Mucosa of descending colon (tissue), 3 donors: ENCODE measurements at places on chromosomes 7 and 10. TPM values are rescaled to one million over a fixed set of nuclear protein-coding genes. Genes with fewer than 3 reads are reported as not detected.

DNA sequence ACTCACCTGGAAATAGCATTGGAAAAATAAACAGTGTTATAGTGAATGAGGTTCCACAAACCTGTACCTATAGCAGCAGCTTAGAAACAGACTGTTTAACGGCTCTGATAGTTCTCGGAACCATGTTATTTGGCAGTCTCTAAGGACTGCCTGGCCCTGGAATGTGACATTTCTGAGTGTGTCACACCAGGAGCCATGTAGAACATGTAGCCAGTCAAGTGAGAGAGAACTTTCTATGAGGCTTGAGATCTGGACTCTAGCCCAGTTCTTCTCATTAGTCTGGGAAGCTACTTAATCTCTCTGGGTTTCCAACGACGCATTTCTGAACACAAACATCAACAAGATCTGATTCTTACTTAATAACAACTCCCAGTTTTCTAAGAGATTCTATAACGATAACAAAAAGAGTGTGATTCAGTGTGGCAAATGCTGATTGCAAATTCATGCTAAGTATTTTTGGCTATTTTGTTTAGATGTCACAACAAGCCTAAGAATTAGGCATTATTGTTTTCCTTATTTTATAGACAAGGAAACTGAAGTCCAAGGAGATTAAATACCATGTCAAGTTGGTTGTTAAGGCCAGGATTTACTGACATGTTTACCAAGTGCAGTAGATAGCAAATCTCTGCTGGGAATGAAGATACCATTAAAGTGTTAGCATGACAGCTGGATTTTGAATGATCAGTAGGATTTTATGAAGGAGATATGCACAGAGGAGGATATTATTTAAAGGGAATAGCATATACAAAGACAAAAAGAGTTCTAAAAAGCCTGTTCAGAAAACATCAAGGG lies 47.2 kb downstream of the APBB1IP start:
- DNase-seq, result no peak

DNA sequence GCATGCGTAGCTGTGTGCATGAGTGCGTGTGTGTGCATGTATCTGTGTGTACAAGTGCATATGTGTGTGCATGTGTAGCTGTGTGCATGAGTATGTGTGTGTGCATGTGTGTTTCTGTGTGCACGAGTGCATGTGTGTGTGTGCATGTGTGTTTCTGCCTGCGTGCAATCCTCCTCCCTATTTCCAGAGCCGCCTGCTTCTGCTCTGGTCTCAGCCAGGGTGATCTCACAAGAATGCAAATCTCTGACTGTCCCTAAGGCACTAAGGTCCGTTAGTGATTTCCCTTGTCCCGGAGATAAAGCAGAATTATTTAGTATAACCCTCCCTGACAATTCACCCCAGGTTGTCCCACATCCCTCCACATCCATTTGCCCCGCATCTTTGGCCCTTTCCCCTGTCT lies 530.3 kb downstream of the TCERG1L start:
- no peak for DNase-seq

DNA sequence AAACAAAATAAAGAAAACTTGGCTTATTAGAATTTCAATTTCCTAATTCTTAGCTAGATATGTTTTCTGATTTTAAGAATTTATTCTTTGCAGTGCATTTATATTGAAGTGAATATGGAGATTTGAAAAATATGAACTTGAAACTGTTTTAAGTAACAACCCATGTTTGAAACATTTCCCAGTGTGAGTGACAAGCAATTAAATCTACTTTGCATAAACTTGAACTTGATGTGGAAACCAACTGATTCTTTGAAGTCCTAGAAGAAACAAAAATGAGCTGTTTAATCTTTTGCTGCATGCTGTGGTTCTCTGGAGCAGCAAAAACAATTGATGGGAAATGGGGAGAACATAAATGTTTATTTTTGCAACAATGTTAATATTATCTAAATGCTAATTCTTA lies 430.2 kb downstream of the ARL4A start:
- DNase-seq, result no peak

DNA sequence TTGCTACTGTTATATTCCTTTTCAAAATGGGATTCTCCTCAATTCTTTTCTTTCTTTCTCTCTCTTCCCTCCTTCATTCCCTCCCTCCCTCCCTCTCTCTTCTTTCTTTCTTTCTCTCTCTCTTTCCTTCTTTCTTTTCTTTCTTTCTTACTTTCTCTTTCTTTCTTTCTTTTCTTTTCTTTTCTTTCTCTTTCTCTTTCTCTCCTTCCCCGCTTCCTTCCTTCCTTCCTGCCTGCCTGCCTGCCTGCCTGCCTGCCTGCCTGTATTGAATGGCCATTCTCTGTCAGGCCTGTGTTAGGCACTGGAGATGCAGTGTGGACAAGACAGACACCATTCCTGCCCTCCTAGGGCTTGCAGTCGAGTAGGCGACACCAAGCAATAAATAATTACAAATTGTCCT lies 11.5 kb downstream of the CNNM1 start:
- no peak for DNase-seq

DNA sequence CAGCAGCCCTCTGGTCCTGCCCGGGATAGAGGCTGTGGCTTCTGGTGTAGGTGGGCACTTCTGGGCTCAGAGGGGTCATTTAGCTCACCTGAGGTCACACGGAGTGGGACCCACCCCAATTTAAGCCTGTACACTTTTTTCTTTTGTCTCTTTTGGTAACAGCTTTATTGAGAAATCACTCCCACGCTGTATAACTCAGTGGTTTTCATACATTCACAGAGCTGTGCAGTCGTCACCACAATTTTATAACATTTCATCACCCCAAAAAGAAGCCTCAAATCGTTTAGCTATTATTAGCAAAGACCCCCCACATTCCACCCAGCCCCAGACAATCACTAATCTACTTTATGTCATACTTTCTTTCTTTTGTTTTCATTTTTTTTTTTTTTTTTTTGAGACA lies 62.3 kb downstream of the LHPP start:
- peak; percentile 21 for DNase-seq

DNA sequence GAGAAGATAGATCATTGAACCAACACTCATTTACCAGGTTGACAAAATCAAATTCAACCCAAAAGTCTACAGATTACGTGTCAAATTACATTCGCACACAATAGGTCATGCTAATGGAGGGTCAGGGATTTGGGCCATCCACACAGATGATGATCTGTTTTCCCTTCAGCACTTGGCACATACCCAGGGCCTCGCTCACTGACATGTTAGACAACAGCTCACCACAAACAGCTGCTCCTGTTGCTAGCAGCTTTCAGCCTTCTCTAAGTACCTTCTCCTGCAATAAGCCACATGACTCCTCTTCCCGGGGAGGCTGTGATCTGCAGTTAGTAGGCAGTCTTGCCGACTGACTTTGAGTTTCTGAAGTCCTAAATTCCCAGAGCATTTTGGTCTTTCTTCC lies 18.4 kb downstream of the NKX2-3 start:
- DNase-seq, result peak; percentile 64

DNA sequence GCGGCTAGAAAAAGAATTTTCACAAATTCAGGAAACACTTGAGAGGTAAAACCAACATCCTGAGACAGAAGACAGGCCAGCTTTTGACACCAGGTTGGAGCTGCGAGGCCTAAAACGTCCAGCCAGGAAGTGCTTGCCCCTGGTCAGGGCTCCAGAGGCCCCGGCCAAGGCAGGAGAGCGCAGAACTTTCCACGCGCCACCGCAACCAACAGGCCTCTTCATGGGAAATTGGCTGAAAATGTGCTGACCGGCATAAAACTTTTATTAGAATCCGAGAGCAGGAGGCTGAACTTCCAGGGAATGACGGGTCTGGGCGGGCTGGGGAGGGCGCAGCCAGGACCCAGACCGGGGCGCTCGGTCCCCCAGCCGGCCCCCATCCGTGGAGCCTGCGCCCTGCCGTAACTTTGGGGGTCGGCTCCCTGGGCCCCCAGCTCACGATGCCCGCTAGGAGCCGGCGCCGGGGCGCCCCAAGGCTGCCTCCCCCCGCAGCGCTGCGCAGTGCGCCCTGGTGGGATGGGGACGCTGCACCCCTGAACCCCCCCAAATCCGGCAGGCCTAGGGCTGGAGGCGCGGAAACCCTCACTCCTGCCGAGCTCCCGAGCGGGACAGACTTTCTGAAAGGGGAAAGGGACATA lies 414.0 kb upstream of the MKI67 start:
- no peak for DNase-seq

Gene SUGCT
- total RNA-seq, result 7.6 TPM

Gene LGI1
- 0.69 TPM for total RNA-seq

Gene UTF1
- total RNA-seq, result not detected

Gene FBXL13
- total RNA-seq, result 0.78 TPM
